DMS79 (cell line): ENCODE measurements at places on chromosomes 7 and 10.

- DNase-seq: no peak
These were observed 312.4 kb downstream of the CACNA2D1 start for GRCh38 chr7:82131215-82131614.

DNA sequence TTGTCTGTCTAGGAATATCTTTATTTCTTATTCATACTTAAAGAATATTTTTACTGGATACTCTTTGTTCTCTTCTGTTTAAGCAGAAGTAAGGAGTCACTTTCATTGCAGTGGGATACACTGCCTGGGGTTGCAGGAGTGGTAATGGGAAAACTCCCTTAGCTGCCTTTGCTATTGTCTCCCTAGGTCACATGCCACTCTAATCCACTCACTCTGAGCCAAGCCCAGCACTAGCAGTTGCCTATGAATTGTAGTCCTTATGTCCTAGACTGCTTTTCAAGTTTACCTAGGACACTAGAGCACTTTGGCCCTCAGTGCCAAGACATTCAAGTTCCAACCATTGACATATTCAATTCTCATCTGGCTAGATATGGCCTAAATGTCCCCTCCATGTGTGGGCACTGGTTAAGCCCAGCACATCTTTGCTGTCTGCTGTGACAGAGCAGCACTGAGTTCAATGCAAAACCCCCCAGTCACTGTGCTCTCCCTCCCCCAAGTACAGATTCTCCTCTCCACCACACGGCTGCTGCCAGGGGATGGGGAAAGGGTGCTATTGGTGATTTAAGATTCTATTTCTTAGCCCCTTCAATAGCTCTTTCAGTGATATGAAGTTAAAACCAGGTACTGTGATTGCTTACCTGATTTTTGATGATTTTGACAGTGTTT lies 991.7 kb upstream of the KCND2 start:
- no peak for DNase-seq

- DNase-seq: no peak
These were observed 166.2 kb upstream of the FAM3C start for GRCh38 chr7:121562259-121562658.

DNA sequence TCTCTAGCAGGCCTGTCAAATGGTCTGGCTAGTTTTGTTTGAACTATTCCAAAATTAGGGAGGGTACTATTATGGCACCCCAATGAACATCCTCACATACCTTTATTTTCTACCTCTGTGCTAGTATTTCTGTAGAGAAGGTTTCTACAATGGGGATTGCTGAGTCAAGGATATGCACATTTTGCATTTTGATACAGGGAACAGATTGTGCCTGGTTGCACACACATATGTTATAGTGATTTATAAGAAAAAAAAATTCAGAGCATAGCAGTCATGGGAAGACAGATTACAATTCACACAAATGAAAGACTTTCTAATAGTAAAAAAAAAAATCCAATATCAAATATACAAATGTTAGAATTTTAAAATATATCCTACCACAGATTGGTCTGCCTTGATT lies 14.1 kb upstream of the NRBF2 start:
- DNase-seq: no peak
